ENCODE measurements at places on chromosomes 3 and 15.

DNA sequence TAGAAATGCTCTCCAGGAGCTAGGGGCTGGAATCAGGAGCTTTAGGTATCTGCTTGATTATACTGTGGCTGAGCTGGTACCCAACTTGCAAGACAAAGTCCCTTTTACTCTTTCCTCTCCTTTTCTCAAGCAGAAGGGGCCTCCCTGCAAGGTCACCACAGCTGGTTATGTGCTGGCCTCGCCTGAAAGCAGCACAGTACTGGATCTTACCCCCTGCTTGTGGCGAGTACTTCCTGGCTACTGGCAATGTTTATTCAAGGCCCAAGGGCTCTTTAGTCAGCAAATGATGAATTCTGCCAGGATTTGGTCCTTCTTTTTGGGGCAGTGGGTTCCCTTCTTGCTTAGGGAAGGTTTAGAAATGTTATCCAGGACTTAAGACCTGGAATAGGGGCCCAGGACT, 234.6 kb downstream of the RAP2B start:
- no peak for DNase-seq

DNA sequence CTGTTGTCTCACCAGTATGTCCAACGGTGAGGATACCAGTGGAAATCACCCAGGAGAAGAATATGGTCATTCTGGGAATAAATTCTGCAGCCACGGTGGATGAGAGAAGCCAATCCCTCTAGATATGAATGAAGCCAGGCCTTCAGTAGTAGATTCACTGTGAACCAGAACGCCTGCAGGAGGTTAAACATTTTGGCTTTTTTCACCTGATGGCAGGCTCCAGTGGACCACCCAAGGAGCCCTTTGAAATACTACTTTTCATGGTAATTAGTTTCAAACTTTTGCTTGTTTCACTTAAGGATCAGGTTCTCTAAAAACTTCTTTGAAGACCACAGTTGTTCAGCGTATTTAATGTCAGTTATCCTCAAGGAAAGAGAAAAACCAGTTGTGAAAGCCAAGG, 353.4 kb downstream of the RORA start:
- no peak for DNase-seq

DNA sequence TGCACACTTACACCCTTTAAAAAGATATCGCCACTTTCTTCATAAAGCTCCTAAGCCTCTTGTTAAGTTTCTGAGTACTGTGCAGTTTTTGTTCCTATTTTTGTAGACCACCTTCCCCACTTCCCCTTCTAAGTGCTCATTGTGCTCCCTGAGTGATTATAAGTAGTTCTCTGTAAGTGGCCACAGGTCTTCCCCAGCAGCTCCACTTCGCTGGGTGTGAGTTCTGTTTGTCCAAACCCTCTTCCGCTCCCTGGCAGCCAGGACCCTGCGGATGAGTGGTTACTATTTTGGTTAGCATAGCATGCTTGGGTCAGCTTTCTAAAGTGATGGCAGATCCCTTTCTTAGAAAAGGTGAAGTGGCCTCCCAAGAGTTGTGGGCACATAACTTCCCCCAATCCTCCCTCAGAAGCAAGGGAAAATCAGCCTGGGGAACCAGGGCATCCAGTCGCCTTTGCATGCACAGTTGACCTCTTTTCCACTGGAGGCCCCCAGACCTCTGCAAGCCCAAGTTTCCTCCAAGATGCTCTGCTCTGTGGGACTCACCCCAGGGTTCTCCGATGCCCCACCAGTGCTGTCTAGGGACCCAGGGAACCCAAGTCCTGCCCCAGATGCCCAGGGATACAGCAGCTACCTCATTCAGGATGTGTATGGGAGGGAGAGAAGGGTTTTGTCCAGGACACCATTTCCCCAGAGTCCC, 69.6 kb downstream of the ATP10A start:
- DNase-seq = no peak

- DNase-seq = no peak
Observed at GRCh38 chr3:108085810-108086350, 5.0 kb downstream of the CD47 start.

- DNase-seq = no peak
Observed at GRCh38 chr3:99470841-99471240, 167.6 kb upstream of the COL8A1 start.

DNA sequence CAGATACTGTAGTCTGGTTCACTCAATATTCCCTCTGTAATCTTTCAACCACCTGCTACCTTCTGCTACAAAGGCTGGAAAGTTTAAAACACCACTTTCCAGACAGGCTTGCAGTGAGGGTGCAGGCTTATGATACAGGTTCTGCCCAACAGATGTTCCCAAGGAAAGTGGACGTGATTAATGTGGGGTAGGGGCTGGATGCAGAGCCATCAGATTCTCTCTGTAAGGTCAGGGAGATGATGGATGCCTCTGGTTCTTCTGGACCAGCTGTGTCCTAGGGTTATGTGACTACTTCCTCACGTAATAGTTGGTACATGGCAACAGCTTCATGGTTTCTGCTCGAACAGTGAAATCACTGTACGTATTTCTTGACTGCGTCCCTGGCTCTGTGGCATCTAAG, 11.1 kb downstream of the GPR176 start:
- DNase-seq = no peak

DNA sequence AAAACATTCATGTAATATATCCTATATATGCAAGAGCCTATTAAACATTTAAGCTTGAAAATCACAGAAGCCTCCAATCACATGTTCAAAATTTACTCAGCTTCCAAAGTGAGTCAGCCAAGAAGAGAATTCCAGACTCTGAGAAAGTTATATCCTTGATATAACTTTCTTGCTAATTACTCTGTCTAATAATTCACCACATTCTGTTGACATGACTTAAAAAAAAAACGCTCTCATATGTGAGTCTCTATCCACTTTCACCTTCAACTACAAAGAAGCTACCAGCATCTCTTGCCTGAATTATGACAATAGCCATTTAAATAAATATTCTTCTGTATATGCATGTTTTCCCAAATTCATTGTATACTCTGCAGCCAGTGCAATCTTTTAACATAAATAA, 1116.3 kb upstream of the CADM2 start:
- no peak for DNase-seq

GRCh38 chr3:124620600-124621063, 109.6 kb upstream of the UMPS start:
- DNase-seq = no peak

DNA sequence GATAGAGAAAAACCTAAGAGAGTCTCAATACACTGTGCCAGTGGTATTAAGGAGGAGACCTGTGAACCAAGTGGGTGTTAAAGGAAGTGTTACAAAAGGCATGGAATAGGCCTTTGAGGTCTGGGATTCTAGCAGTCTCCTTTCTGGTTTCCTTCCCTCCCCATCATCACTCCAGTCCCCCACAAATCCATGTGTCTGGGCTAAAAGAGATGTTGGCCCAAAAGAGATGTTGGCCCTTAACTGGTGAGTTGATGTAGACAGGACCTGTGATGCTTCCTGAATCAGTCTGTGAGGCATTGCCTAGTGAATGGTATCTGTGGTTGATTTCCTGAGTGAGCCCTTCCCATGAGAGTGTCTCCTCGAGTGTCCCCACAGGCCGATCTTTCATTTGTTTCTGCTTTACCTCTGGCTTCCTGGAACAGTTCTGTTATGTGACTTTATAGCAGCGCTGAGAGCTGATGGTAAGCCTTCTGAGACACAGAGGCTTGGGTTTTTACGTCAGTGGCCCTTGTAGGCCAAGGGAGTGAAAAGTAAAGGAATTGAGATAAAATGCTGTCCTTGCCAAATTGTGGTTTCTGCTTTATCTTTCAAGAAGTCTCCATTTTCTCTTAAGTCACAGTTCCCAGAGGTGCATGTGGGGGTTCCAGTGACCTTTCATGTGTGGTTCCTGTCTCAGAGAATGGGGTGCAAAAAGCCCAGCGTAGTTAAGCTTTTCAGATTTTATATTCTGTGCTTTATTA, 87.8 kb downstream of the KLHL25 start:
- peak; percentile 44 for DNase-seq

DNA sequence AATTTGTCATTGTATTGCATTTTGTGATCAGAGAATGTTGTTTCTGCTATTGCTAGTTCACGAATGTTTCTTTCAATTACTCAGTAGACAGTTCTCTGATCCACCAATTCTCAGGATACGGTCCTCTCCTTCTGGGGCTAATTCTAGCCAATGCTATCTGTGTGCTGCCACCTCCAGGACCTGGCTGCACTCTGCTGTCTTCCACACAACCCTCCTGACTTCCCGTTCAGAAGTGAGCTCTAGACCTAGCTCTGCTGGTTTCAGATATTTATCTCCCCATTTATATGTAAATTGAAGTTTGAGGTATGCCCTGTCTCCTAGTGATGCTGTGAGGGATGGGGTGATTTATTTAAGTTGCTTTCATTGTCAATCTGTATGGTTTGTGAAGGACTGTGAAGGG, 21.7 kb upstream of the UBL7 start:
- DNase-seq = no peak

DNA sequence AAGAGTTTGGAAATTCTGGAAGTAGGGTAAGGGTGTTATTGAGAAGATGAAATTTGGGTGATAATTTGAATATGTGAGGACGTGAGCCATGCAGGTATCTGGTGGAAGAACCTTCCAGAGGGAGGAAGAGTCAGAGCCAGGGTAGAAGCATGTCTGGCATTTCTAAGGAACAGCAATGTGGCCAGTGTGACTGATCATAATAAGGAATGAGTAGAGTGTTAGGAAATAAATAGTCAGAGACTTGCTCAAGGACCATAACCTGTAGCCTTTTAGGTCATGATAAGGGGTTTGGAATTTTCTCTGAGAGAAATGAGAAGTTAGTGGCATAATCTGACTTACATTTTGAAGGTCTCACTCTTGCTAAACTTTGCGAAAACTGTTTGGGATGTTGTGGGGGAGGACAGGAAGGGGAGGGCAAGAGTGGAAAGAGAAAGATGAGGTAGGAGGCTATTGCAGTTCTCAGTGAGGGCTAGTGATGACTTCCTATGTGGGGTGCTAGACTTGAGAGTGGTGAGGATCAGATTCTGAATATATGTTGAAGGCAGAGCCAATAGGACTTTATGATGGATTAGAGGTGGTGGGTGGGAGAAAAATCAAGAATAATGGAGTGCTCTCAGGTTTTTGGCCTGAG, 568.3 kb downstream of the AGBL1 start:
- no peak for DNase-seq

DNA sequence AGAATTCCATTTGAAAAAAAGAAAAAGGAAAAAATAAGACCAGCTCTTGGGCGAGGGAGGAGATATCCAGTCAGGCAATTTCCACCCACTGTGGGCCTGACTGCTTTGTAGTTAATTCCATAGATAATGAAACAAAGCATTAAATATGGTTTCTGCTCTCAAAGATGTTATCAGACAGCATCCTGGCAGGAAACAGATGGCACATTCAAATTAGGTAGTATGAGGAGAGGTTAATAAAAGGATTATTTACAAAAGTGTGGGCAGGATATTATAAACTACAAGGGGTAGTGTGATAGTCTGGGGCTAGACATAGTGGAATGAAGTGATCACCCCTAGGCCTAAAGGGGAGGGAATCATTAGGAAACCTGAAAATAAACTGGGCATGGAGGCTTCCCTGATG, 193.2 kb downstream of the CLSTN2 start:
- no peak for DNase-seq

- no peak for DNase-seq
Observed at GRCh38 chr15:77183066-77183465, 112.2 kb upstream of the TSPAN3 start.

GRCh38 chr15:51678096-51678495, 3.2 kb upstream of the SCG3 start:
- DNase-seq = no peak

GRCh38 chr3:145209561-145209960, 951.4 kb downstream of the PLOD2 start:
- DNase-seq = no peak

DNA sequence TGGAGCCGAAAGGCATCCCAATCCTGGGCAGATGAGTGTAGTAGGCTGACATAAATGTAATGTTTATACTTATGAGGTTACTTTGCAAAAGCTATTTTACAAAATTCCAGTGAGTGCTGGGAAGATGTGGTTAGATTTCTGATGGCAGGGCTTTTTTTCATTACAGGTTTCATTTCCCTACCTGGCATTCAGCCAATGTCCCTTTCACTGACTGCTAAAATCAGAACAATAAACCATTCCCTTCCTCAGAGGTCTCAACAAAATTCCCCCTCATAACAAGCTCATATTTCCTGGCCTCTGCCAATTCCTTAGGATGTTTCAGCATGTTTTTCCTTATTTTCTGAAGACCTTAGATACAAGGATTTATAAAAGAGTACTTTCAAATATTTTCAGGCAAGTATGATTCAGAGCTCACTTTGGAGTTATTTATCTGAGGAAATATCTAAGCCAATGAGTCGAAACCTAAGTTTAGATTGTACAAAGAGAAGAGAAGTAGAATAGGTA, 40.9 kb upstream of the CCDC80 start:
- DNase-seq = no peak

DNA sequence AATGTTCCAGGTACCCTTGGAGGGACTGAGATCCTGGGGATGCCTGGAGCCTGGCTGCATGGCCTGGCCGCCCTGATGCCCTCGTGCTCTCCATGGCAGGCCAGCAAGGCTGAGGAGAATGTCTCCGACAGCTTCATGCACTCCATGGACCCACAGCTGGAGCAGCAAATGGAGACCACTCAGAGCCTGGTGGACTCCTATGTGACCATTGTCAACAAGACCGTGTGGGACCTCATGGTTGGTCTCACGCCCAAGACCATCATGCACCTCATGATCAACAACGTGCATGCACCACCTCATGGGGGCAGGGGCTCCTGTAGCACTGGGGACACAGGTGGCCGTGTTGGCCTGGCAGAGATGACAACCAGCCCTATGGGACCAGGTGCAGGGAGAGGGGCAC, 19.7 kb downstream of the GOLGA6A start:
- DNase-seq = no peak

DNA sequence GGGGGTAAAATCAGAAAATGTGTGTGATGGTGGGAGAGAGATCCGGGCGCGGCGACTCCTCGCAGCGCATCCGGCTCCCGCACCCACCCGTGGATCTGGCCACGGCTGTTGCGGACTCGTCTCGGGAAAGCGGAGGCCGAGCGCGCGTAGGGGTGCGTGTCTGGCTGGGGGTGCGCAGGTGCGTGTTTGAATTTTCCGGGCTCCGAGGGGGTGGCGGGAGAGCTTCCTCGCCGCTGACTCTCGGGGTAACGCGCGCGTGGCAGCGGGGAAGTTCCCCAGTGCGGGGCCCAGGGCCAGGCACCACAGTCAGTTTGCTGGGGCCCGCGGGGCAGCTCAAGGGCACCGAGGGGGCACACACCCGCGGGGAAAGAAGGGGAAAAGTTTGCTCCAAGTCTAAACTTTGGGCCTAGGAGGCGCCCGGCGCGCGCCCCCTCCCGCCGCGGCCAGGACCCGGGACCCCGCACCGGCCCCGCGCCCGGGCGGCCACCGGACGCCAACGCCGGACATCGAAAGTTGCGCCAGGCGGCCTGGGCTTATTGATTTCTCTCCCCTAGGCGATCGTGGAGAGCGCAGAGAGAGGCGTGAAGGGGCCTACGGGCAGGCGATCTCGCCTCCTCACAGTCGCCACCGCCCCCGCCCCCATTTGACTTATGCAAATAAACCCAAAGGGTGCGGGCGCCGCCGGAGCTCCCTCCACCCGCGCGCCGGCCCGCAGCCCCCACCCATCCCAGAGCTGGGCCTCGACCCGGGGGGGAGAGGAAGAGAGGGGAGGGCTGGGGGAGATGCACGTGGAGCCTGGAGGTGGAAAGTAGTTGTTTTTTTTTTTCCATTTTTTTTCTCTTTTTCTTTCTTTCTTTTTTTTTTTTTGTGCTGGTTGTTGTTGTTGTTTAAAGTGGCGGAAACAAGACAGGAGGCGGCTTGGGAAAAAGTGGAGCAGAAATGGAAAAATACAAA, 639 bp downstream of the FOXP1 start:
- DNase-seq = peak; percentile 51

GRCh38 chr15:57671636-57672035, 34.9 kb upstream of the POLR2M start:
- no peak for DNase-seq

GRCh38 chr15:98628216-98628615, 20.1 kb upstream of the IGF1R start:
- no peak for DNase-seq
